GM23248 (cell line): ENCODE measurements at places on chromosomes 3 and 15.

- peak; percentile 41 for DNase-seq
These were observed 49.5 kb downstream of the ITGA11 start for GRCh38 chr15:68382286-68383007.

DNA sequence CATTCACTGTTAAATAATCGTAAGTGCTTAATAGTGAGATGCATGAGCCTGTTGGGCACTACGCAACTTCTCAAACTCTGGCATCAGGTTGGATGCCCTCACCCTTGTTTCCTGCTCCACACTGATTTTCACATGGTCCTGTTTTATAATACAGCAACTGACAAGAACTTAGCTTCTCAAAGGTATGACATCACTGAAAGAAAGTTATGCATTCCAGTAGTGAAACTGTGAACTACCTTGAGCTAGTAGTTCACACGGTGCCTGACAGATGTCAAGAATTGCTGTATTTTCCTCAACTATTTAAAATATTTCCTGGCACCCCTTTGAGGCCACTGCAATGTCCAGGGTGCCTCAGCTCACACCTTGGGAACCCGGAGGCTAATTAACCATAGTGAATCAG lies 327.5 kb downstream of the RORA start:
- DNase-seq: no peak

- DNase-seq: no peak
These were observed 325.2 kb upstream of the NR2E3 start for GRCh38 chr15:71485094-71485693.

DNA sequence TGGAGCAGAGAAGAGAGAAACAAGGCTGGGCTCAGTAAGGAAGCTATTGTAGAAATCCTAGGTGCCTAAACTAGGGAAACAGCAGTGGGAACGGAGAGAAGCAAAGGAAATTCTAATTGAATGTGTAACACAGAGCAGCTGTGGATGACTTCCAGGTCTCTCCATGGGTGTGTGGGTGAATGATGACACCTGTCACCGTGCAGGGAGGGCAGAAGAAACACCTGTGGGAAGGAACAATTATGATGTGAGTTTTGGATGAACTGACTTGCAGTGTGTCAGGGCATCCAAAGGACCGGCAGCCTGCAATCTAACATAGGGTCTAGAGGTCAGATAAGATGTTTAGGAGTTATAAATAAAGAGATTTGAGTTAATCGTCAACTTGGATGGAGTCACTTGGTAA lies 144.2 kb downstream of the RYR3 start:
- DNase-seq: no peak
